ENCODE measurements at places on chromosomes 11 and 22. TPM values are rescaled to one million over a fixed set of nuclear protein-coding genes. Genes with fewer than 3 reads are reported as not detected.

DNA sequence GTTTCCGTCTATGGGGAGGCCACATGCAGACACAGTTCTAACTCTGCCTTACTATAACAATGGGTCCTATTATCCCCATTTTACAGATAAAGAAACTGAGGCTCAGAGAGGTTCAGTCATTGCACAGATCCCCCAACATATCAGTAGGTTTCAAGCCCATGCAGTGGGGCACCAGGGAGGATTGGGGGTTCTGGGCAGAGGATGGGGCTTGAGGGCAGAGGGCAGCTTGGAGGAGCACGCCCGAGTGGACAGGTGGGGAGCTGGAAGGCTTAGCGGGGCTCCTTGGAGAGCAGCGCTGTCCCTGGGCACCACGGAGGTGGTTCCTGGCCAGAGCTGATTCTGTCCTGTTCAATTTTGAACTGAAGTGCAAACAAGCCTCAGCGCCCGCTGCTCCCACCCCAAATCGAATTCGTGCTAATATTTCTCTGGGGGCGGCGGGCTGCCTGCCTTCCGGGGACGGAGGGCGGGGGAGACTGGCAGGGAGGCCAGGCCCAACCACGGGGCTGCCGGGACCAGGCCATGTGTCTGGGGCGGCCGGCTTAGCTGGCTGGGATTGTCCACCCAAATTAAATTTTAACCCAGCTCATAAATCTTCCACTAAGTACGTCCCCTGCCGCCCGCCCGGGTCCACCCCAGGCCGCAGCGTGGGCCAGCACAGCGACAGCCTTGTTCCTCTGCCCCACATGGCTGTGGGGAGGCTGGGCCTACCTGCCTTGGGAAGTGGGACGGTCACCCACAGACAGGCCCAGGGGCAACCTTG lies 49.4 kb downstream of the FLRT1 start:
- no peak for DNase-seq

DNA sequence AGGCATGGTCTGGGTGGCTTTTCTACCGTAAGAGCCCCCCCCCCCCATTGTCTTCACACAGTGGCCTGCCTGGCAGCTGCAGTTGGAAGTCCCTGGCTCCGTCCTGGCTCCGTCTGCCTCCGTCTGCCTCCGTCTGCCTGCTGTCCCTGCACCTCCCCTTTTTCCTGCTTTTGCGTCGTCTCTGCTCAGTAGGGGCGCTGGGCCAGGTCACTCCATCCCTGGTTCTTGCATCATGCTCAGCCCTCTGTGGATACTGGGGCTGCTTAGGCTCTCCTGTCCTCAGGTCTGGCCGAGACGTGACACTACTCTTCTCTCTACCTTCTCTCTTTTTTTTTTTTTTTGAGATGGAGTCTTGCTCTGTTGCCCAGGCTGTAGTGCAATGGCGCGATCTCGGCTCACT lies 27.8 kb downstream of the AP2A2 start:
- DNase-seq: no peak

Gene GSTT2
- not detected for total RNA-seq

Gene MICAL3
- 47.5 TPM for total RNA-seq

Gene PPP6R2
- 49.3 TPM for total RNA-seq

Gene SEC14L2
- total RNA-seq: 36.2 TPM
